ENCODE measurements at places on chromosomes 3 and 15. TPM values are rescaled to one million over a fixed set of nuclear protein-coding genes. Genes with fewer than 3 reads are reported as not detected.

Gene PTH1R
- total RNA-seq, result 9.4 TPM

Gene FANCD2
- total RNA-seq, result 11.5 TPM

Gene REC114
- total RNA-seq, result not detected

Gene STXBP5L
- not detected for total RNA-seq

Gene FILIP1L
- 29.2 TPM for total RNA-seq

Gene FAM174B
- 8.4 TPM for total RNA-seq

Gene SLC6A1
- total RNA-seq, result 2.6 TPM

Gene GPR171
- 1.6 TPM for total RNA-seq

Gene GHSR
- not detected for total RNA-seq

Gene GOLGA8J
- not detected for total RNA-seq

Gene AADACL2
- total RNA-seq, result not detected

Gene ACY1
- 14.6 TPM for total RNA-seq

Gene SUSD5
- 2.6 TPM for total RNA-seq

Gene SPSB4
- 12.0 TPM for total RNA-seq

Gene PARP6
- total RNA-seq, result 13.0 TPM

Gene EOMES
- total RNA-seq, result 0.52 TPM

Gene SLC9A9
- total RNA-seq, result 20.4 TPM

Gene ANKRD63
- total RNA-seq, result not detected

Gene SERINC4
- under 0.01 TPM for total RNA-seq
